ENCODE measurements at places on chromosomes 4 and X.

- no peak for DNase-seq
Observed at GRCh38 chr4:163448540-163449203, 24.9 kb downstream of the TKTL2 start.

- no peak for DNase-seq
Observed at GRCh38 chrX:9158611-9159010, 124.7 kb upstream of the FAM9B start.

DNA sequence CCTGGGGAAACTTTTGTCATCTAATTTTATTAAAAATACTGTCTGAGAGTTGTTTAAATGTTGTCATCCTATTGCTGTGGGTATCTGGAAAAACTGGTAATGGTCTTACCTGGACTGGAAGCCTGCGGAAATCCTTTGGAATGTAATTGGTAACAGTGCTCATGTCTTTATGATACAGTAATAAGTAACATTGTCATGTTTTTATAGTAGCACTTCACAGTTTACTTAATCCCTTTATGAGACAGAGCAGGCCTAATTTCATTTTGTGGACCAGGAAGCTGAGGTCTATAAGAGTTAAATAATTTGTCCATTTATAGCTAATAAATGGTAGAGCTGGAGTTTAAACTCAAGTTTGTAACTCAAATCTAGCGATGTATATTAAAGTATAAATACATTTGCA lies 88.3 kb downstream of the TRAPPC11 start:
- DNase-seq, result no peak

GRCh38 chrX:136839196-136839595 lies 41.3 kb downstream of the RBMX start:
- no peak for DNase-seq

GRCh38 chr4:158824425-158825274 lies 55.8 kb downstream of the FNIP2 start:
- no peak for DNase-seq

DNA sequence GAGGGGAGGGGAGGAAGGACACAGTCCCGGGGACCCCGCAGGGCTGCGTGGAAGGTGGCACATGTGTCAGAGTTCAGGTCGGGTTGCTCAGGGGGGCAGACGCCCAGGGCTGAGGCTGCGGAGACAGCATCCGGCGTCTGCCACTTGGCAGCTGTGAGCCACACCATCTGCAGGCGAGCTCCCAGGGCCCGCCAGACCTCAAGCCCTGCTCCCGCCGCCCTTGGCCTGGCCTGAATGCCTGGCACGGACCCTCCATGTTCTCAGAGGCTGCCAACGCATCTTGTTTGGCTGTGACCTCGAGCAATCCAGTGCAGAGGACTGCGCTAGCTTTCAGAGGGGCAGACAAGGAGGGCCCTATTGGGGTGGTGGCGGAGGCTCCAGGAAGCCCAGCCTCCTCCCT lies 5.1 kb downstream of the BGN start:
- DNase-seq, result no peak

GRCh38 chr4:30610361-30610760 lies 109.8 kb upstream of the PCDH7 start:
- no peak for DNase-seq

DNA sequence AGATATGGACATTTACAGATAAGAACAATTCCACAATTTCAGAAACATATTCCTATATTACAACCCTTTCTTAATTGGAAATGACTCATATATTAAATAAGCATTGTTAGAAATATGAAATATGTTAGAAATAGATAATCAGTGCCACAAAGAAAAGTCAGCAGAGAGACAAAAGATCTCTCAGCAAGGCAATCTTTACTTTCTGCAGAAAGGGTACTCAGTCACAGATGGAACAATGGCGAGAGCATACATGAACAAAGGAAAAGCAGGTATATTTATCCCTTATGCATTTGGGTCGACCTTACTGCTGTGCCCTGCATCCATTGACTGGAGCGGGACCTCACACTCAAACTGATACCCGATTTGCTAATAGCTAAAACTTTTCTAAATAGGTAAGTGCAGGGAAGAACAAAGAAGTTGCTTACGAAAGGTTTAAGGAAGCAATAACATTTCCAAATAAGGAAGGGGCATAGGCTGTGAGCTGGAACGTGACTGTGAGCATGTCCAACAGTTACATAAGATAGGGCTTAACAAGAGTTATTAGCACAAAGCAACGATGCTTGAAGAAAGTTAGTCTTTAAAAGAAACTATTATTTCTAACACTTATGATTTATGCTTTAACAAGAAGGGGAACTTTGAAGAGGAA lies 40.8 kb downstream of the MGARP start:
- no peak for DNase-seq

Data from NCI-H774 (cell line).